ENCODE measurements at places on chromosomes 1 and 21. TPM values are rescaled to one million over a fixed set of nuclear protein-coding genes. Genes with fewer than 3 reads are reported as not detected.
A peak's percentile ranks its signal among the peaks of the same experiment; 100 is the strongest.

GRCh38 chr1:93734999-93735398 is 53.4 kb upstream of the BCAR3 start:
- peak; percentile 14 for DNase-seq

Gene FOXD2
- 0.86 TPM for total RNA-seq

- no peak for DNase-seq
Measured at GRCh38 chr1:77536813-77537212, 145.6 kb downstream of the ZZZ3 start.

Gene PRMT6
- 36.9 TPM for total RNA-seq

Gene CFAP45
- 0.72 TPM for total RNA-seq

Gene CFAP74
- total RNA-seq = not detected

DNA sequence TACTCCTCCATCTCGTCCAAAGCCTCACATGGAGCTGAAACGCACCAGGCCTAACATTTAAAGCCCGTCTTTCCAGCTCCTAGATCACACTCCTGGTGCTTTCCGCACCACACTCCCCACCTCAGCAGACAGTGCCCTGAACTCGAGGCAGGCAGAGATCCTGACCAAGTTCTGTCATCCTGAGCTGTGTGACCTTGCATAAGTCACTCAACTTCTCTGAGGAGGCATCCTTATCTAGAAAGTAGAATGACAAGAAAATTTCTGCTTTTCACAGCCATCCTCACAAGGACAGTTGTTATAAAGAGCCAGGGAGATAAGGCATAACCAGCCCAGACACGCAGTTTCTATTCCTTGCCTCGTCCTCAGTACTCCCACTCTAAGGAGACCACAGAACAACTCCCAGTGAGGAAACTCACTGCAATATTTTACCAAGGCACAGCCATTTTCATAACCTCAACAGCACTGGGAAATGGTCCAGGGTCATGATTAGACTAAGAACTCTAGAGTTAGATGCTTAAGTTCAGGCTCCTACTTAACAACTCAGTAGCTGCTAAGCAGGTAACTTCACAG is 3.1 kb downstream of the LRP8 start:
- DNase-seq = no peak

Gene SLC30A10
- 8.8 TPM for total RNA-seq

GRCh38 chr21:32727687-32728455 is at the start of gene SYNJ1:
TSS of gene SYNJ1 (minus strand) at chr21:32728013. CDS start at chr21:32726895, 1,118 bp downstream.
- DNase-seq = peak; percentile 98

- no peak for DNase-seq
Measured at GRCh38 chr1:194369060-194369459, 1182.6 kb upstream of the B3GALT2 start.

All from K562 (cell line).